ENCODE measurements at places on chromosomes 2 and 18.

DNA sequence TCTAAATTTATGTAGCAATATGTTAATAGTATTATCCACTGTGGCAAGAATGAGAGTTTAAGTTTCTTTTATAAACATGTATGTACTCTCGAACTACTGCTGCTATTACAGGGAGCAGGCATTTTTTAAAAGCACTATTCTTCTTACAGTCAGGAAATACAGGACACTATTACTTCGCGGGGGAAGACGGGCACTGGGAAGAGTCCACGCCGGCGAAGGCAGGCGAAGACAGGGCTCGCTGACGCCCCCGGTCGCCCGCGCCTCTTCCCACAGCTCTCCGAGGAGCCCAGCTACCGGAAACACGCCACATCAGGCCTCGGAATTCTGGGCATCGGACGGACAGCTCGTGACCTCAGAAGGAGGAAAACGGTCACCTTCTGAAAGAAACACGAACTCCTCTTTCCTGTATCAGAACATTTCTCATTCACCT, 90.2 kb downstream of the FAM161A start:
- peak; percentile 86 for DNase-seq

GRCh38 chr2:232833830-232834229, 36.2 kb upstream of the SNORC start:
- no peak for DNase-seq

DNA sequence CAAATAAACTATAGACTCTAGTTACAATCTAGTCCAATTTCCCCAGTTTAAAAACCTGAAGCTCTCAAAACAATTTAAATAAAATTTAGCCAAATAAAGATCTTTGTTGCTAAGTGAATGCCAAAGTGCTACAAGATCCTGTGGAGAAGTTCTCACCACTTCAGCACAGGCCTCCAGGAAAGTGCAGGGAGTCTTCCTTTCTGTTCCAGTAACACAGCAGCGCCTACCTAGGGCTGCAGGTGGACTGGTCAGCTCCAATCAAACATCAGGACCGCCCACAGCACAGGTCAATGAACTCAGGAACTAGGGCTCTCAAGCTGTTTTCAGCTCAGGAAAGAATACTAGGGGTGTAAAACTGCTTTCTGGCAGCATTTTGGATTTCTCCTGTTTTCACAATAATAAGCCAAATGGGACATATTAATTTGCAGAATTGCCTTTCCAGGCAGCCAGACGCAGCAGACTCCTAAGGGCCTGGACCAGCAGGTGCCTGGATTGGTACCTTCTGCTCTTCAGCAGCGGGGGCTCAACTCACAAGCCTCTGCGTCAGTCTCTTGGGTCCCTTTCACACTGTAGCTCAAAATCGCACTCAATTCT, 1.5 kb downstream of the FAM110C start:
- DNase-seq: peak; percentile 7

- DNase-seq: peak; percentile 27
Measured at GRCh38 chr2:159612255-159612901, 4.0 kb downstream of the BAZ2B start.

- peak; percentile 60 for DNase-seq
Measured at GRCh38 chr18:9771261-9771976, 63.3 kb downstream of the RAB31 start.

GRCh38 chr2:13109516-13109915, 392.8 kb downstream of the TRIB2 start:
- DNase-seq: no peak

DNA sequence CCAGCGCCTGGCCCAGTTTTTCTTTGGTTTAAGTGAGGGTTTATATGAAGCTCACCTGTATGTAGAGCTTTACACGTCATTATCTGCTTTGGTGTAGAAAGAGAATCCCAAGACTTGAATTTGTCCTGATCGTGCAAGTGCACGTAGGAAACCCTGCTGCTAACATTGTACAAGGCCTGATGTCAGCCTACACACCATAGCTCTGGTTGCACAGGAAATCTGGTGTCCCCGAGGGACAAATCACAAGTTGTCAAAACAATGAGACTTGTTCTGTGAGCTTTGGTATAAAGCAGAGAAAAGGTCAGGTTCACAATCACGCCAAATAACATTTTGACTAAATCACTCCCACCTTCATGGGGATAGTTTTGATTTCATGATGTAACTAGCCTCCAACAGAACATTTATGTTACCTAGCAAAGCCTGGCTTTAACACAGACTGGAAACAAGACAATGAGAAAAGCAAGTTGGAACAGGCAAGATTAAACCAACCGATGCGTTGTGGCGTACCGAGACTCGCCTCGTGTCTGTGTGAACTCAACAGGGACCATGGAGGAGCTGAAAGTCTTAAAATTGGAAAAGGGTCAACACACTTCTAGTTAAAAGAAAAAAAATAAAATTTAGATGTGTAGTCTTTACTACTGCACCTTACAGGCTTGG, 41.4 kb downstream of the ZAP70 start:
- no peak for DNase-seq

DNA sequence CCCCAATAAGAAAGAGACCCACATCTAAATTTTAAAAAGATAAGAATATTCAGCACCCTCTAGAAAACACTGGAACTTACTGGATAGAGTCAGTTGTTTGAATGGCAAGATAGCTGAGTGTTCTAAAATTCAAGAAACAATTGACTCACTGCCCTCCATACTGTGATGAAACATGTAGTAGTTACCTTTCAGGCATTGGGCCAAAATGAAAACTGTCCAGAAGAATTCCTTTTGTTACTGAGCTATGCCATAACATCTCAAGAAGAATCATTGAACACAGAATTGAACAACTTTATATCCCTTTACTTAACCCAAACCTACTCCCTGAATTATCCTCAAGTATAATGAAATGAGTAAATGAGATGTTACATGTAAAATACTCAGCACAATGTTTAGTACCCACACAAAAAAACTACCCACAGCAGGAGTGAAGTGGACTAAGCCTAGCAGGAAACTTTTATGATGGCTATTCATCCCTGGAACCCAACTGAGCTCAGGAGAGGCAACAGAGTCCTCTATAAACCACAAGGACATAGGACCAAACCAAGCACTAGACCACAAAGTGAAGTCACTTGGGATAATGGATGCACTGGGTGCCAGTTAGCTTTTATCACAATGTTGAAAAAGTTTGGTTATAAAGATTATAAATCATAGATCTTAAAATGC, 32.7 kb downstream of the RBM43 start:
- DNase-seq: no peak

DNA sequence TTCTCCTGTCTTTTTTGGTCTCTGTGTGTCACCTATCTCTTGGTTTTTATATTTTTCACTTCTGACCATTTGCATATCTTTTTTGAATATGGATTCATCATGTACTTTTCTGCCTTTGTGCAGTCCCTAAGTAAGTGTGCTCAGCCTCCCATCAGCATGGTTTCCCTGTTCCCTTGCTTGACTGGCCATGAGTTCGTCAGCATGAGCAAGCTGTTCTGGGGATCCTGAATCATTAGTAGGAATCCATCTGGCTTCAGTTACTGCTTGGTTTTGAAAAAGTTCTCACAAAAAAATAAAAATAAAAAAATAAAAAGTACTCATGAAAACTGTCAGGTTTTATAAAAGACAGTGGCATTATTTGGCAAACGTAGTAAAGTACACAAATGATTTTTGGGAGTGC, 144.1 kb downstream of the NCOA1 start:
- DNase-seq: peak; percentile 7

- DNase-seq: no peak
Measured at GRCh38 chr18:78936251-78937005, 43.2 kb upstream of the SALL3 start.

DNA sequence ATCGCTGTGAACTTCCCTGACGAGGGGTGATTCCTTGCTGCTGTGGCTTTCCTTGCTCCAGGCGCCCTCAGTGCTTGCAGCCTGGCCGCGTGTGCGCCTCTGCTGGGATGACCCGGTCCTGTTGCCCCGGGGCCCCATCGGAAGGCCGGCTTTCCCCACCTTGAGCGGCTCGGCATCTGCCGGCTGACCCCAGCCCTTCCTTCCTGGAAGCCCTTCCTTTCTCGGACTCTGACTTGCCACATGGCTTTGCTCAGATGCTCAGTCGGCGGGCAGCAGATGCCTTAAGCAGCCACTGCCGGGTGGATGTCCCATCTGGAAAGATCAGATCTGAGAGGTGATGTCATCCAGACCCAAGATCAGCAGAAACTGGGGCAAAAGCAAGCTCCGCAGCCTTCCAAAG, 100.5 kb upstream of the ODC1 start:
- no peak for DNase-seq

DNA sequence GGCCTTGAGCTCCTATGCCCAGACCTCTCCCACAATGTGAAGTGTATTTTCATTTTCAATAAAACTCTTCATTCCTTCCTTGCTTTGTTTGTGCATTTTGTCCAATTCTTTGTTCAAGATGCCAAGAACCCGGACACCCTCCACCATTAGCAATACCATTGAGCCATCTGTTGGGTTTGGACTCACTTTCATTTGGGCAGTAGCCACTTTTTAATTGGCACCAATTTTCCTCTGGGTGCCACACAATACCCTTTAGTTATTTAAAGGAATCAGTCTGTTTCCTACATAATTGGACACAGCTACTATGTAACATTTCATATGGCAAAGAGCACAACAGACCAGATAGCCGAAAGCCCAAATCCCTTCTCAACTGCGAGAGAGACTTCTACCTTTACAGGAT, 22.5 kb upstream of the SLC35G4 start:
- no peak for DNase-seq

DNA sequence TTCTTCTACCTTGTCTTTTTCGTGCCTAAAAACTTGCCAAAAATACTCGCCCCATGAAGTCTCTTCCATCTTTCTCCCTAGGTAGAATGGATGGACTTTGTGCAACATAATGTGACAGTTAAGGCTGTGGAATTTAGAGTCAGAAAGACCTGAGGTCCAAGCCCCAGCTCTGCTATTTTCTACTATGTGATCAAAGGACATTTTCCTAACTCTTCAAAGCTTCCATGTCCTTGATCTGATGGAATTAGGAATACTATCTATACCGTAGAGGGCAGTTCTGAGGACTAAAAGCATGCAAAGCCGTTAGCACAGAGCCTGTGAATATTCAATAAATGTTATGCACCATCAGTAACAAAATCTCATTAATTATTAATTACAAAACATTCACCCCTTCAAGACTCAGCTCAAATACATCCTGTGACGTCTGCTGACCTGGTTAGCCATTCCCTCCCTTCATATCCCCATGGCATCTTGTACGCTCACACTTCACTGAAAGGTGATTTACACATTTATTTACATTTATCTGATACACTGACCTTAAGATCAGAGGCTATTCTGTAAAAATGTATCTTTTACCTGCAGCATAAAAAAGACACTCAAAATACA, 15.1 kb downstream of the IWS1 start:
- DNase-seq: peak; percentile 25

GRCh38 chr2:219823574-219823973, 196.1 kb downstream of the SLC4A3 start:
- DNase-seq: no peak

- DNase-seq: no peak
Measured at GRCh38 chr2:10086950-10087349, 6.7 kb upstream of the CYS1 start.

- DNase-seq: no peak
Measured at GRCh38 chr2:46977899-46978298, 62.3 kb upstream of the MCFD2 start.

GRCh38 chr18:38413193-38413592, 847.6 kb upstream of the CELF4 start:
- DNase-seq: no peak

DNA sequence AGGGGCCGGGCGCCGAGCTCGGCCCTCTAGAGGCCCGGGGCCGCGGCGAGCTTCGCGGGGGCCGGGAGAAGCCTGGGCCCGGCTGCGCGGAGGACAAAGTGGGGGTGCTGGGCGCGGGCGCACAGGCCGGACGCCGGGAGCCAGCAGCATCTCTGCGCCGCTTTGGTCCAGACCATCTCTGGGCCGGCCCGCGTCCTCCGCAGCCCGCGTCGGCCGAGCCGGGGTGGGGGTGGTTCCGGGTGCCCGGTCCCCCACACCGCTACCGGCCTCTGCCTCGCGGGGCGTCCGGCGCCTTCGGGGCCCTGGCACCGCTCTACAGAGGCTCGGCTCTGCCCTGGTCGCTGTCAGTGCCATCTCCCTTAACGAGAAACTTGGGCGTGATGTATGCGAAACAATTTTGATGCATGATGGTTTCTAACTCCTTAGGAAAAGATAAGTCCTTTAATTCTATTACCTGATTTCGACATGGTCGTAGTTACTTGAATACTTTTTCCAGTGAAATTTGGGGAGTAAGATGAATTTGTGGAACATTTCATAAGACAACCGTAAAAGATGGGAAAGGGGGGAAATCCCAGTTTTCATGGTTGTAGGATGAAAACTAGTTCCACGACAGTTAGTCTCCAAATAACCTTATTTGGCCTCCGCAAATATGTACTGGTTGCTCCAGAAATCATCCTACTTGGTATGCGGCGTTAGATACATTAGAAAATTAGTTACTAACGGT, 562 bp downstream of the TWSG1 start:
- DNase-seq: peak; percentile 12

GRCh38 chr18:74116633-74117554, 30.7 kb downstream of the FBXO15 start:
- DNase-seq: peak; percentile 36

DNA sequence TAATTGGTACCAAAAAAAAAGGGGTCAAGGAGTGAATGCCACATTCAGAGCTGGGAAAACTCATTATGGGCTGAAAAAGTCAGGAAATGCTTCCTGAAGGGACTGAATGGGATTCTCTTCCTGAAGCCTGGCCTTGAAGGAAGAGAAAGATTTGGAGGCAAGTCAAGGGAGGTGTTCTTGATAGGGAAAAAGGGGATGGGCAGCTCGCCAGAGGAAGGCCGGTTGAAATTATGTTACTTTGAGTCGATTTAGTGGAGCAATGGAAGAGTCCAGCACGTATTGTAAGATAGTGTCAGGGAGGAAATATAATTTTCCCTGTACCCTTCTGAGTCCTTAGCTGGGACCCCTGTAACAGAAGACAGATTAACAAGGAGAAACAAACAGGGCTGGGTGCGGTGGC, 115.3 kb upstream of the STPG4 start:
- DNase-seq: no peak

DNA sequence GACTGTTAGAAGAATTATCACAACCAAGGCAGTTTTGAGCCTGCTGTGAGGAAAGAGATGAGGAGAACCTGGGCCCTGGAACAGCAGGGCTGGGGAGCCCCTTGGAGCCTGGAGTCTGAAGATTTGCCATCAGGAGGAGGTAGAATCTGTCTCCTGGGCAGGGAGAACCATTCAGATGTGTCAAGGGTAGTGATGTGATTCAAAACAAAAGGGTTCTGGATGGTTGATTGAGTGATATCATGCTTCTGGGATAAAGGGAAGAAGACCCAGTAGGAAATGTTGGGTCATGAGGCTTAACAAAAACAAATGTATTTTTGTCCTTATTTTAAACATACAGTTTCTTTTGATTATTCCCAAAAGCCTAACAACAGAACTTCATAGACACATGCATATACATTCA, 28.6 kb downstream of the RNF144A start:
- peak; percentile 73 for DNase-seq

DNA sequence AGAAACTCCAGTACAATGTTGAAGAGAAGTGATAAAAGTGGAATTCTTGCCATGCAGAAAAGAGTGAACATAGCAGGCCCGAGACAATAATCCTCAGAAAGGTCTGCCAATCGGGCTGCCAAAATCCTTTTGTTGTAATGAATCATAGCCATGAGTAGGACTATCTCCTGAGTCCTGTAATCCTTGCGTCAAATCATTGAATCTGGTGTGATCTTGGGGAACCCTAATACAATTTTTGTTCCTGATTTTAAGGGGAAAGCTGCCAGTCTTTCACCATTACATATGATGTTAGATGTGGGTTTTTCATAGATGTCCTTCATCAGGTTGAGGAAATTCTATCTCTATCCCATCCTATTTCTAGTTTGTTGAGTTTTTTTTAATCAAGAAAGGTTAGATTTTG, 2.2 kb downstream of the TPGS2 start:
- no peak for DNase-seq

All from kidney glomerular epithelial cell (primary cell).